ENCODE measurements at places on chromosomes 12 and 14.

- DNase-seq = no peak
These were observed 9.4 kb upstream of the ARID2 start for GRCh38 chr12:45720069-45720468.

GRCh38 chr14:104819361-104819781, 18.5 kb downstream of the ZBTB42 start:
- no peak for DNase-seq

DNA sequence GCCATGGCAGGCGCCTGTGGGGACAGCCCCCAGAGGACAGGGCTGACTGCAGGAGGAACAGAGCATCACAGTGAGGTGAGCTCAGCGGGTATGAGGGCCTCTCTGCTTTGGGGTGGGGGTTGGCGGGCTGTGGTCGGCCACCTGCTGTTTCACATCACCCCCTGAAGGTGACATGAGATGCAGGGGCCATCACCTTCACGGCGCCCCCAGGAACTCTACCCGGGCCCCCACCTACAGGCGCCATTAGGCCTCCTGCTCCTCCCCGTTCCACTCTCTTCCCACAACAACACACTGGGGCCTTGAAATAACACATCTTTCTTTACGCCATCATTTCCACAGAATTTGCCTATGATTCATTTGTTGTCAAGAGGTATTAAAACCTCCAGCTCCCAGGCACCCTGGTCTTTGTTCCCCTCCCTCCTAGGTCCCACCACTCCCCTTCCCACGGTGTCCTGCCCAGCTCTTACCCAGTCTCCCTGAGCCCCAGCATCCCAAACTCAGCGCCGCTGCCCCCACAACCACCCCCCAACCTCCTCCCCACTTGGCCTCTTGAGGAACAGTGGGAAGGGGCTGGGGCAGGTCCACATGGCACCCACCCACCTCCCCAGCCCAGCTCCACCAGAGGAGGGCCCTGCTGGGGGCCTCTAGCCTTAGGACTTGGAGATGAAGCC, 12.7 kb upstream of the HDAC7 start:
- no peak for DNase-seq

DNA sequence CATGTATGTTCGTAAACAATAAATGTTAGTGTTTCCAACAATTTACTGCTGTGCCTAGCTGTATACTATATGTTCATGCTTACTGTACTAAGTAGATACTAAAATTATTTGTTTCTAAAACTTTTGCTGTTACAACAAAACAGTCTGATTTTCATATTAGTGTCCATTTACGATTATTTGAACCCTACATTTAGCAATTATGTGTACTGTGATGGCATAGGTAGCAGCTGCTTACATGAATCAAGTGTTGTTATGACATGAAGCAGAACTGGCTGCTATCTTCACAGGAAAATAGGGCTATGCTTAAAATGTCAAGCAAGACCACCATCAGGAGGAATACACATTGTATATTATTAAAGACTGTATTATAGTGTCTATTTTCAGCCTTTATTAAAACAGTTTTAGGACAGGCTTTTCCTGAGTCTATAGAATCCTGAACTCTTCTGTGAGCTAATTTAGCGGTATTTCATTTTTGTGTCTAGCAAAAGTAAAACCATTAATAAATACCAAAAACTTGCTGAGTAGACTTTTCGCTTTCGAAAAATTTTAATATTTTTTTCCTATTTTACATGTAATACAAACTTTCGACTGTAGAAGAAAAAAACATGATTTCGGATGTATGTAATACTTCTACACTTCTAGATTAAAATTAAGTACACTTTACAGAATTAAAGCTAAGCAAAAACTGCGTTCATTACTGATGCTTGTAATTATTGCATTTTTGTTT, 1.1 kb upstream of the WDR89 start:
- no peak for DNase-seq

- no peak for DNase-seq
These were observed 953 bp upstream of the NXPH4 start for GRCh38 chr12:57215668-57216013.

DNA sequence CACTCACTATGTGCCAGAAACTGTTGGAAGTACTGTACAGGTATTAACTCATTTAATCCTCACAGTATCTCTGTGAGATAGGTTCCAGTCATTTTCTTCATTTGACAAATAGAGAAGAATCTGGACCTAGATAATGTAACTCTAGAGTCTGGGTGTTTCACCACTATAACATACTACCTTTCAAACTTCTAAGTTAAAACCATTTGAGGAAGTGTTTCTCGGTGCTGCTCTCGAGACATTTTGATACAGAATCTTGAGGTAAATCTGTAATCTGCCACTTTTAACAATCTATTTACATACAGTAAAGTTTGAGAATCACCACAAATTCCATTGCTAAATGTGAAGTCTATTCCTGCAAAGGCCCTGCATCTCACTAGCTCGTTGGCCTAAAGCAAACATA, 8.8 kb downstream of the OLR1 start:
- DNase-seq = no peak

DNA sequence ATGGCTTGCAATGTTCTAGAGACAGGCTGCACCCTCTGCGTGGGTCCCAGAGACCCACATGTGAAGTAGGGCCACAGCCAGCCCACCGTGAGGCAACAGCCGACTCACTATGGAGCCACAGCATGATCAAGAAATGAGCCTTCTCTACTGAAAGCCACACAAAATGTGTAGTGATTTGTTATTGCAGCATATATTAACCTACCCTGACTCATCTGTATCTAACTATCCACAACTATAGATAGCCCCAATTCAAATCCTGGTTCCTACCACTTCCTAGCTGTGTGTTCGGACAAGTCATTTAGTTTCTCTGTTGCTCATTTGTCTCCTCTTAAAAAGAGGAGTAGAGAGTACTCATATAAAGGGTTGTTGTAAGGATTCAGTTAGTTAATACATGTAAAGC, 1152.3 kb downstream of the BCL11B start:
- DNase-seq = no peak

GRCh38 chr12:53187145-53187899, 6.6 kb upstream of the CSAD start:
- DNase-seq = no peak

DNA sequence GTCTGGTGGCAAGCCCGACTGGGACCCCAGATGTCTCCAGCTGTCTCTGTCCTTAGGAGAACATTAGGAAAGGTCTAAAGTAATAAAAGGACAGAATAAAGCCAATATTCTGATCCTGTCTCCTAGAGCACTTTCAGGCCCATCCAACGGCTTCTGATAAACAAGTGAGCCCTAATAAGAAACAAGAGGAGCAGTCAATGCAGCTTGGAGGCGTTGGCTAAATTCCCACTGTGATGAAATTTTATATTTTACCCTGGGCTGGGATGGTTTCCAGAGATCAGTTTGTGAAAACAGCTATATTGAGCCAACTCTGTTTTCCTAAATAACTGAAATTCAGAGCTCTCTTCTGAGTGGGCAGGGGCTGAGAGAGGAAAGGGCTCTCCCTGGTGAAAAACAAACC, 55.5 kb upstream of the SRRM4 start:
- no peak for DNase-seq

DNA sequence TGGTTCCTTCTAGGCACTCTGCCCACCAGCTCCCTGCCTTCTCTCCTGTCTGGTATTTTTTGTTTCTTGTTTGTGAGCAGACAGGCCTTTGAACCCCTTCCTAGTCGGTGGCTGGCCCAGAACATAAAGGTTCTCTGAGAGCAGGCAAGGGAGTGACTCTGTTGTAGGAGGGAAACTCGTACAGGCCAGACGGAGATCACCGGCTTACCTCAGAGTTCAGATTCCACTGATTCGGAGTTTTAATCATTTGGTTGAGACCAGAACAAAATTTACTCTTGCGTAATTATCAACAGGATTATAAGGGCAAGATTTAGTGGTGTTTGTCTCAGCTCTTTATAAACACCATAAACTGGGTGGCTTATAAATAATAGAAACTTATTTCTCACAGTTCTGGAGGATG, 128.3 kb downstream of the PLXNC1 start:
- DNase-seq = no peak

DNA sequence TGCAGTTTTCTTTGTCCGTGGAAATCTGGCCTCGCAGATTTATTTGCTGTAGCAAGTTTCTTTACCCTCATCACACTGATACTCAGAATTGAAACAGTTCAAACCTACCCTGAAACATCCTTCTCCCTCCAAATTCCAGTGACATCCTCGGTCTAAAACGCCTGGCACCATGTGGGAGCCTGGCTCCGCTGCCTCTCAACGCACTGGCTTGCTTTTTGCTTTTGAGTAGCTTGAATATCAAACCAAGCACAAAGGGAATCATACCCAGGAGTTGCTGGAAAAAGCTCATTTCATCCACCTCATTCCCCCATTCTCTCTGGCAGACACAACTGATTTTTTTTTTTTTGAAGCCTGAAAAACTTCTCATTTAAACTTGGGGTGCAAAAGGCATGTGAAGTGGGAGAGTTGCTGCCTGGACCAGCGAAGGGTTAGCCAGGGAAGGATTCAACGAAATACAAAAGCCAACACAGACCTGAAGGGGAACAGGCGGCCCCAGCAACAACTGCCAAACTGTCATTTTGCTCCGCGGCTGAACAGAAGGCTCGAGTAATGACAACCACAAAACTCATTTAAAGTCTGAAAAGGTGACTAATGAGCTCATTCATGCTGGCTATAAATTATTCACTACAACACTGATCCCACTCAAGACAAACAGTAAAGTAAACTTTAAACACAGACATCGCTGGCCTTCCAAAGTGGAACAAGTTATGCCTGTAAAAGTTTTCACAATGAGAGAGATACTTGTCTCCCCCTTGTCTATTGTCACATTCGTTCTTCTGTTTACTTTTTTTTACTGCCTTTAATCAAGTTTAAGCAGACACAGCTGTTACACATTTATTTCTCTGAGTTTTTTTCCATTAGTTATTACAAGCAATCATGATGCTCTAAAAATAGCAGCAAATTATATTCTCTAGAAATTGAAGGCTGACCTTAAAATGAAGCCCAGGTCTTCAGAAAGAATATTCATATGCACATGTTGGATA, 12.5 kb upstream of the FOXN3 start:
- no peak for DNase-seq

DNA sequence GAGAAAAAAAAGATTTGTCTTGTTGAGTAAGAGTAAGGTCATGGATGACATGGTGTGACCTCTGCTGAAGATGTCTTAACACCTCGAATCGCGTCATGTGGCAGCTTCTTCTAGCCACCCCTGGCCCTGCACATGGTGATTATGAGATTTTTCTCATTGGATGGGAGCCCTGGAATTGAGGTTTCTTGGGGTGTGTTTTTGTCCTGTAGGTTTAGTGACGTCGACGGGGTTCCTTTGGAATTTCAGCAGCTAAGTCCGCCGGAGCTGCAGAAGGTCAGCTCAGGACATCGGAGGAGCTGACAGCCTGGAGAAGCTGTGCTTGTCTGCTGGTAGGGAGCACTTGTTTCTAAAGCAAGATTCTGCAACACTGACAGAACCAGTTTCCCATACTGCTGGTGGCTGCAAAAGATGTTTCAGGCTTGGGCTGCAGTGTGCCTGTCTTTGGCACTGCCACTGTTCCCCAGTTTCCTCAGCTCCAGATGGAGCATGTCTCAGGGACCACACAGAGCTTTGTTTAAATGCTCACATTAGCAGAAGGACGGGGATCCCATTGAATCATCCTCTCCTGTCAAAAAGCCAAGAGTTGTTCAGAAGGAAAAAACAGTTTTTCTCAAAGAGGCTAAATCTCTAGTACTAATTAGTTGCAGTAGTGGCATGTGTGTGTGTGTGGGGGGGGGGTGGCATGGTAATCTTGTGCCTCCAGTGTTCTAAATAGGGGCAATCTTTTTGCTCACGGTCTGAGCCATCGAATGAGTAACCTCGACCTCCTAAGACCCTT, 5.2 kb upstream of the FOS start:
- no peak for DNase-seq

GRCh38 chr14:105141026-105141425, 27.6 kb downstream of the JAG2 start:
- DNase-seq = no peak

GRCh38 chr12:30753233-30753632, 1.5 kb downstream of the CAPRIN2 start:
- DNase-seq = peak; percentile 43

DNA sequence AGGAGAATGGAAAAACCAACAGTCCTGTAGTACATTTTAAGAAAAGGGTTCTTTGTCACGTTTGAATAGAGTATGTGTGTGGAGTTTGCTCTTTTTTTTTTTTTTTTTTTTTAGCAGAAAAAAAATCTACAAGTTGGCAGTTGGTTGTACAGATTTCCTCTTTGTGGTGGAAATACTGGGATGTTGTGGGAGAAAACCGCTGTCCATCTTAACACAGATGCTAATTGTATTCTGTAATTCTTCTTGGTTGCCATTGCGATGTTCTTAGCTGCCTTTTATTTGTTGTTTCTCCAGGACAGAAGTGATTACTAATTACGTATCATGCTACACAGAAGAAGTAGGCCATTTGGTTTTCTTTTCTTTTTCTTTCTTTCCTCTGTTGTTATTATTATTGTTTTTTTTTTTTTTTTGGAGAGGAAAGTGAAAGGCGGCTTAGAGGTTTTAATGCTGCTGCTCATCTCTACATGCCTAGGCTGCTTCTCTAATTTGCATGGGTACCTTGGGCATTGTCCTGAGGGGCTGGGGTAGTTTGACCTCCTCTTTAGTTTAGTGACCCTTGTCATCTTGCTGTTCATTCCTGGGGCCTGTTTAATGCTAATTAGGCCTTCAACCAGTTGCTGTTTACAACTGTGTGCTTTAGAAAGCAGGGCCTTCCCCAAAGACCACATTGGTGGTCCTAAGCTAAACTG, 94.7 kb downstream of the TMTC2 start:
- DNase-seq = no peak

- DNase-seq = no peak
These were observed 158.5 kb downstream of the PRKCH start for GRCh38 chr14:61479746-61480502.

DNA sequence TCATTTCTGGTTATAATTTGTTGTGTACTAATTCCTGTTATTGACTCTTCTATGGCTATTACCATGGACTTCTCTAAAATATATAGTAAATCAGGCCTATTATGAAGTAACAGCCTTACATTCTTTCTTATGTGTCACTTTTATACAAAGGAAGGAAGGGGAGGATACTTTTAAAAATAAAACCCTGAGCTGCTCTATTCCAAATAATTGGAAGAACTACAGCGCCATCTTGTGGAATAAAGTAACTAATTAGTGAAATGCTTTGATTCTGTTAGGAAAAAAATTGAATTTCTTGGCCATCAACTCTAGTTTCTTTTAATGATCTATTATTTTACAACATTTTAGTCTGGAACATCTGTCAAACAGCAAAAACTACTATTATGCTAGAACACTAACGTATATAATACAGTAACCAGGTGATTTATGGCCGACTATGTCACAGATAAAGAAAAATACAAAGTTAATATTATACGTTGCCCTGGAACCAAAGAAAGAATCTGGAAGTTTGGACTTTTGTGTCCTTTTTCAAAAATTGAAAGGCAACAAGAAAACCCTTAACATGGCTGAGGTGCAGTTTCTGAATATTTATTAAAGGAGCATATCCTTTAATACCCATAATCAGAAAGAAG, 55.0 kb upstream of the NELL2 start:
- no peak for DNase-seq

GRCh38 chr14:30195941-30196340, 268.3 kb upstream of the PRKD1 start:
- DNase-seq = no peak
